ENCODE measurements at places on chromosomes 3 and 15.

DNA sequence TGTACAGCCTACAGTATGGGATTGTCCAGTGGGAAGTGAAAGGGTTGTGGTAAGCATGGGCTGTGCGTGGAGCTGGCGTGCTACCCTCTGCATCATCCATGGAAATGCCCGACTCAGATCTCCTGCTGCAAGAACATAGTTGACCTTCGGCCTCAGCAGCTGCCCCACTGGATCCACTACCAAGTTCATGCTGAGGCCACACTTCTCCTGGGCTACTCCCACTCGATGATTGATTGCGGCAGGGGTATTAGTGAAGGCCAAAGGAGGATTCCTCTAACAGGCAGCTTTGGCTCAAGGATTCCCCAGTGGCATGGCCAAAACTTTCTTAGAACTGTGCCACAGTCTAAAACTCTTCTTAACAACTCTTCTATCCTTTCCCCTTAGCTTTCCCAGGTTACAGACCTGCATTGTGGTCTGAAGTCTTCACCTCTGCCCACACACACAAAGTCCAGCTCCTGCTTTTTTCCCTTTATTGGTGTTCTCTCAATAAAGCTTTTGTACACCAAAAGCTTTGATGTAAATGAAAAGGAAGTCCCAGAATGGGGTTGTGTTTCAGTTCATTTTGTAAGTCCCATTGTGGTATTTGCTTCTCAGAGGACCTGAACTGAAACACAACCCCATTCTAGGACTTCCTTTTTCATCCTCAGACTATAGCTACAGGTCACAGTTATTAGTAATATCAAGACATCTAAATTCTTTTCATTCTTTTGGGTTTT is 4.9 kb upstream of the TBC1D5 start:
- DNase-seq, result no peak

GRCh38 chr15:29135309-29135657 is 134.3 kb downstream of the NSMCE3 start:
- DNase-seq, result peak; percentile 13

GRCh38 chr3:144351773-144352365 is 380.2 kb downstream of the DIPK2A start:
- no peak for DNase-seq

DNA sequence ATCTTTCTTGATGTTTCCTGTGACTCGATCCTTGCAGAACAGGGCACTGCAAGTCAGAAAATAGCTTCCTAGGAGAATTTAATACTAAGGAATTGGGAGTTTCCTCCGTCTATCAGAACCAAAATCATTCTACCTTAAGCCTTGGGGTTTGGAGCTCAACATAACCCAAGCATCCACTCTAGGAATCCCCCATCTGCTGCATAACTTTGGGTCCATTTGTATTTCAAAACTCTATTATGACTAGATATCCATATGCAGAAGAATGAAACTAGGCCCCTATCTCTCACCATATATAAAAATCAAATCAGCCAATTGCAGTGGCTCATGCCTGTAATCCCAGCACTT is 61.7 kb upstream of the AKAP13 start:
- DNase-seq, result no peak

GRCh38 chr3:173734895-173735294 is 337.4 kb downstream of the NLGN1 start:
- no peak for DNase-seq

GRCh38 chr15:66569461-66570137 is 3.8 kb upstream of the LCTL start:
- no peak for DNase-seq

Measured in IMR-90 (cell line).